ENCODE measurements at places on chromosomes 1 and 21. TPM values are rescaled to one million over a fixed set of nuclear protein-coding genes. Genes with fewer than 3 reads are reported as not detected.

Gene SELE
- not detected for total RNA-seq

Gene TAS1R3
- total RNA-seq, result 0.51 TPM

Gene OLFML3
- not detected for total RNA-seq

GRCh38 chr1:187654635-187655034 is 825.9 kb downstream of the PLA2G4A start:
- H3K27me3 ChIP-seq, result no peaks in the 10 kb centered on the region
- H3K27ac ChIP-seq, result no peak overlapping the region
- no peaks in the 10 kb centered on the region for H3K36me3 ChIP-seq
- H3K4me1 ChIP-seq, result no peaks in the 10 kb centered on the region
